ENCODE measurements at places on chromosomes 1 and 21.

DNA sequence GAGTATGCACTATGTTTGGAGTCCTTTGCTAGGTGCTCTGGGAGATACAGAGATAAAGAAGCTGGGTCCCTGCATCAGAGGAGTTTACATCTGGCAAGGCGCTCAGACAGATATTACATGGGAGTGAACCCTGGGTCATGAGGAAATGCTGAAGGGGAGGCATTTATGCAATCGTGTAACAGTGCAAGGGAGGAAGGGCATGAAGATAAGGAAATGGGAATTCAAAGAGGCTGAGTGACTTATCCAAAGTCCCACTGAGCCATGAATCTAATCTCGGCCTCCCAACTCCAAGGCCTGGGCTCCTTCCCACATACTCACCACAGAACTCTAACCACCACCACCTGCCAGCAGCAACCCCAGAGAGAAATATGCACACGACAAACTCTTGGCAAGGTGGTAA is 51.6 kb downstream of the FAM163A start:
- DNase-seq, result no peak

- DNase-seq, result no peak
Measured at GRCh38 chr1:89995598-89996449, 914 bp downstream of the ZNF326 start.

GRCh38 chr1:88462488-88463261 is 221.4 kb upstream of the PKN2 start:
- DNase-seq, result peak; percentile 1

DNA sequence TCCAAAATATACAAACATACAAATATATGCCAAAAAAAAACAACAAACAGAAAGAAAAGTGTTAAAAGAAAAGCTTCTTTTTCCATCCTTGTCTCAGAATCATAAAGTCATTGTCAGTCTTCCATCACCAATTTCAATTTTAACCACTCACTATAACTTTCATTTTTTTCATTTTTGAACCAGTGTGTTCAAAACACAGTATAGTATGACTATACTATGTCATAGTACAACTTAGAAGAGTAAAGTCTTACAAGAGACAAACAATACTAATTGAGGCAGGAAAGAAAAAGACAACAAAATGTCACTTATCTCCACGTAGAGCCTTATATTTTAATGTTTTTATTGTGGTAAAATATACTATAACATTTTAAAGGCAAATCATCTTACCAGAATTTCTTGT is 7.6 kb downstream of the NSL1 start:
- no peak for DNase-seq

- DNase-seq, result peak; percentile 72
Measured at GRCh38 chr1:240189386-240189989, 97.8 kb downstream of the FMN2 start.

GRCh38 chr1:87151500-87152421 is 176.9 kb upstream of the LMO4 start:
- DNase-seq, result no peak

DNA sequence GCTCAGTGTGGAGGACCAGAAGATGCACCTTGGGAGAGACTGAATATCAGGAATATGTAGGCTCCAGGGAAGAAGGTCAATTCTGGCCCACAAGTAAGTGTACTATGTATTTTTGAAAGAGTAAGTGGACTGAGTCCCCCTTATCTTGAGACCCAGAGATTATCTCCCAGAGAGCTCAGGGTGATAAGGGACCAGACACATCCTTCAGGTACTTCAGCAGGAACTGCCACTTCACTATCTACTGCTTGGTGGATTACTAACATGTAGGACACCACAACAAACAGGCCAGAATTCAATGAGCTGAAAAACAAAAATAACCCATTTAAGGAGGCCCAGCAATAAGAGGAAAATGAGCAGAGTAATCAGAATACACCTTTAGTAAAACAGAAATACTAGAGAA is 119.2 kb downstream of the ZNF644 start:
- no peak for DNase-seq

GRCh38 chr1:152520561-152521090 is 6.3 kb downstream of the CRCT1 start:
- DNase-seq, result no peak

DNA sequence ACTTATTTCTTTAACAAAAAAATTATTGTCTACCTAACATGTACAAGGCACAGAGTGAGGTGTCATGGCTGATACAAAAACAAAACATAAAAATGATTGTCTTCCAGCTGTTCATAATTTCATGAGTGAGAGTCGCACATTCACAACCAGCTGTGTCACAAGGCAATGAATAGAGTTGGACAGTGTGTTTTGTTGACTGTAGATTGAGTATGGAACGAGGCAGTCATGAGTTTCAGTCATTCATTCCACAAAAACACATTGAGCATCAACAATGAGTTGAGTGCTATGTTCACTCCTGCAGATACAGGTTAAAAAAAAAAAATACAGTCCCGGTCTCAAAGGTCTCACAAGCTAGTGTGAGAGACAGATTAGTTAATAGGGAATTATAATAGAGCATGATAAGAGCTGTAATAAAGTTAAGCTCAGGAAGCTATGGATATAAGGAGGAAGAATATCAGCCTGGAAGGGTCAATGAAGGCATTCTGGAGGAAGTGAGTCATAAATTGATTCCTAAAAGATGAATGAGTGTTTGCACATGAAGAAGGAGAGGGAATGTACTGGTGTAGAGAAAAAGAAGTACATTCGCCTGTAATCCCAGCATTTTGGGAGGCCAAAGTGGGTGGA is 47.8 kb upstream of the ARHGAP29 start:
- DNase-seq, result no peak

- DNase-seq, result no peak
Measured at GRCh38 chr21:25964015-25964414, 206.6 kb downstream of the APP start.

DNA sequence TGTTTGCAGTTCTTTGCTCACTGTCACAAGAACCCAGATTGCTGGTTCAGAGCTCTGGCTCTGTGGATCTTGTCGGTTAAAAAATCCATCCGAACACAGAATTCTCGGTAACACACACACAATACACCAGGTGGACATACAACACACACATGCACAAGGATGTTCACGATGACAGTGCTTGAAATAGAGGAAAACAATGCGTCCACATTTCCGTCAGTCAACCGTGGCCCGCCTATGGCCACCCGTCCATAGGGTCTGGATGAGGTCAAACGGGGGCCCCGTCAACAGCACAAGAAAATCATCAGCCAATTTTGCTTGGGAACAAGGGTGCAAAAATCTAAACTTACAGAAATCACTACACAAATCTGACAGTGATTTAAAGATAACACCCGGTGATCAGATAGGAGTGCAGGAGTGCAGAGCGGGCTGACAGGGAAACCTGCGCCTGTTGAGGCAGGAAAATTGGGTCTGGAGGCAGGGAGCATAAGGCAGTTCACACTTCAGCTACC is 50.4 kb upstream of the SLC19A1 start:
- no peak for DNase-seq

- DNase-seq, result no peak
Measured at GRCh38 chr1:228500143-228500734, 13.1 kb downstream of the RNF187 start.

DNA sequence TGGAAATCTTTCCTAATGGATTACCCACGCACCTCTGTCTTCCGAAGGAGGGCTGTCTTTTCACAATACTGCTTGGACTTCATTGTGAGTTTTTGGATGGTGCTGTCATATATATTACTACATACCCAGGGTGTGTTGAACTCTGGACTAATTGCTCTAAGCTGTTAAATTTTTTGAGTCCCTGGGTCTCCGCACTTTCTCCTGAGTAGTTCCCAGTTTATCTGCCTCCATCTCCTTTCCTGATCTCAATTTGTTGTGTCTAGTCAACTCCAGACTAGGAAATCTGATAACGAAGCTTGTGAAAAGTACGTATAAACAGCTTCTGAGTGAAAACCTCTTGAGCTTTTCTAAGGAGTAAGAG is 211.1 kb downstream of the ROR1 start:
- no peak for DNase-seq

- DNase-seq, result no peak
Measured at GRCh38 chr1:226761322-226761721, 22.2 kb upstream of the ITPKB start.

GRCh38 chr1:112542206-112542973 is 33.6 kb downstream of the WNT2B start:
- DNase-seq, result peak; percentile 47

DNA sequence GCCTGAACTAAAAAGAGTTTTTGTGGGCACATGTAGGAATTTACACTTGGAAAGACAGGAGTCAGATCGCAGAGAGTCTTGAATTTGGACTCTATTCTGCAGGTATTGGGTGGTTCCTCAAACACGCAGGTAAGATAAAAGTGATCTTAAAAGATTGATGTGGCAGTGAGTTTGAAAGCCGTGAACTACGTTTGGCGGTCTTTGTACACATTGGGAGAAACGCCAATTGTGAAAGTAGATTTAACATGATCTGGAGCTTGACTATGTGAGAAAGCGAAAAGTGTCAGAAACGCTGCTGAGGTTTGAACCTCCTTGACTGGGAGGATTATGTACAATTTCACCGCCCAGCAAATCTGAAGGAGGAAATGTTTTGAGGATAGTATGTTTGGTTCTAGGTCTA is 1.5 kb upstream of the PPP2R5A start:
- no peak for DNase-seq

DNA sequence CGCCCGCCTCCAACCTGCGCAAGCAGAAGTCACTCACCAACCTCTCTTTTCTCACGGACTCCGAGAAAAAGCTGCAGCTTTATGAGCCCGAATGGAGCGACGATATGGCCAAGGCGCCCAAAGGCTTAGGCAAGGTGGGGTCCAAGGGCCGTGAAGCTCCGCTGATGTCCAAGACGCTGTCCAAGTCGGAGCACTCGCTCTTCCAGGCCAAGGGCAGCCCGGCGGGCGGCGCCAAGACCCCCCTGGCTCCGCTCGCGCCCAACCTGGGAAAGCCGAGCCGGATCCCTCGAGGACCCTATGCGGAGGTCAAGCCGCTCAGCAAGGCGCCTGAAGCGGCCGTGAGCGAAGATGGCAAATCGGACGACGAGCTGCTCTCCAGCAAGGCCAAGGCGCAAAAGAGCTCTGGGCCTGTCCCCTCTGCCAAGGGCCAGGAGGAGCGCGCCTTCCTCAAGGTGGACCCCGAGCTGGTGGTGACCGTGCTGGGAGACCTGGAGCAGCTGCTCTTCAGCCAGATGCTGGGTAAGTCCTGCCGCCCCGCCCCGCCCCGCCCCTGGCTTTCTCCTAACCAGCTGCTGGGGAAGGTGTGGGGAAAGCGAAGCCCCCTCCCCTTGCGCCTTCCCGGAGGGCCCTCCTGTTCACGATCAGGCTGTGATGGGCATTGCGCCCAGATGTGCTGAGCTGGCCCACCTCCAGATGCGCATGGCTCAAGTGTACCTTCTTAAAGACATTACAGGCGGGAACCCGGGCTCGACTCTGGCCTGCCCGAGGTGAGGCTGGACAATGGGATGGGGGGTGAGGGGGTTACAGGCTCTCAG is 110.2 kb downstream of the NAV1 start:
- no peak for DNase-seq

DNA sequence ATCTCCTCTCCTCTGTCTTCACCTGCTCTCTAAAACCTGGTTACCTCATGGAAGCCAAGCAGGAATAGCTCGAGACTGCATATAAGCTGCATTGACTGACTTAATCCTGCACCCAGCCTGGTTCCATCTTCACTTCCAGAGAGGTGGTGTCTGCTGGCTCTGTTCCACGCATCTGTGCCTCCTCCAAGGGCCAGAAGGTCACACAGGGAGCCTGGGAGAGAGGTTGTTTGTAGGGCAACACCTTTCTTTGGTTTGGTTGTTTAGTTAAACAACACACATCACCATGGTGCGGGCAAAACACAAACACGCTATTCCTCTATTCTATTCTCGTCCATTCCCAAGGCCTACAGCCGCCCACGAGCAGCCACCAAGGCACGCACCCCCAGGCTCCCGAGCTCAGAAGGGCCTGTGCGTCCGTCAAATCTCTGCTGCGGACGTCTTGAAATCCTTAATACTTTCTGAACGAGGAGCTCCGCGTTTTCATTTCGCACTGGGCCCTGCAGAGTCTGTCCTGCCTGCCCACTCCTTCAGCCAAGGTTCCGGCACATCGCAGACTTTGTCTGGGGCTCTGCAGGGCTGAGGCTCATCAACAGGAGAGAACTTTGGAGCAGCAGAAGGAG is 116.2 kb downstream of the RIPK4 start:
- DNase-seq, result no peak

GRCh38 chr1:9701665-9702064 is 50.1 kb downstream of the PIK3CD start:
- DNase-seq, result no peak

GRCh38 chr21:38386967-38387366 is 111.3 kb downstream of the ERG start:
- no peak for DNase-seq

DNA sequence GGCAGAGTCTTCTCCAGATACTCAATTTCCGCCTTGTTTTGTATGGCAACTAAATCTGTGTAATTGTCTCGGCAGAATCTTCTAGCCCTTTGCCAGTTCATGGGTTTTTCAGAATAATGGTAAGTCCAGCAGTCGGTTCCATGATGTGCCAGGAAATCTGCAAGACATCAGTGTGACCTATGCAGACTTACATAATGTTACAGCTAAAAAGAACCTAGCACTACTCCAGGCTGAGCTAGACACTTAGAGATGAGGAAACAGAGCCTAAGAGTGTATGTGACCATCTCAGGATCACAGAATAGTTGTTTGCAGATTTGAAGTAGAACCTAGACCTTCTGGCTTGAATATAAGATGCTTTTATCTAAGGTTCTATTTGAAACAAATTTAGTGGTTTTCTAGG is 2.8 kb downstream of the SELL start:
- DNase-seq, result no peak

DNA sequence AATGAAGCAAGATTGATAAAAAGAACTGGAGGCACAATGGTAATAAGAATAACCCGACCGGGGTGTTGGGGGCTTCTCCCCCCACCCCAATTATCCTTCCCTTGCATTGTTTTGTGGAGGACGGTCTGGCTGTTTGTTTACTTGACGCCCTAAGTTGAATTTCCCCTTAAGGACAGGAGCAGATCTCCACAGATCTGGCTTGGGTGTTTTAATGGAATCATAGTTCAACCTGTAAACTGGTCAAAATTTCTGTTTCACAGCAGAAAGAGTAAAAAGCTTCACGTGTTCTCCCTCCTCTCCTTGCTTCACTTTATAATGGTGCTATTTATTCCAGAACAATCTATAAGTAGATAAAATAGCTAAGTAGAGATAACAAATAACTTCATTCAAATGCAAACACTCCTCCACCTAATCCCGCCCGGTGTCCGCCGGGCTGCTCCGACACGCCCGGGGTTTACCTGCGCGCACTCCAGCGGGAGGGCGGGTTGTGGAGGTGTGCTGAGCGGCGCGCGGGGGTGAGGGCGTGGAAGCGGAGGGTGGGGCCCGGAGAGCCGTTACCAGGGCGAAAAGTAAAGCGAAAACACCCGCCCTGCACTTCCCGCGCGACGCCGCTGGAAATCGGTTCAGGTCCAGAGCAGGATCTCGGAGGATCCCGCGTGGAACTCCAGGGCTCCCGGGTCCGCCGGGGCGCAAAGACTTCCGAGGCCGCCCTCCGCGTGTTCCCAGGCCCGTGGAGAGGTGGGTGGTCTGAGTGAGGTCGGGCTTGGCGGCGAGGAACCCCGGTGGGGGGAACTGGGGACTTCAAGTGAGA is 2.0 kb upstream of the ATF3 start:
- DNase-seq, result peak; percentile 52

All from ACHN (cell line).